ENCODE measurements at places on chromosomes 16 and 17.
A peak's percentile ranks its signal among the peaks of the same experiment; 100 is the strongest.

- DNase-seq: no peak
Measured at GRCh38 chr17:9380361-9380760, 195.3 kb downstream of the STX8 start.

DNA sequence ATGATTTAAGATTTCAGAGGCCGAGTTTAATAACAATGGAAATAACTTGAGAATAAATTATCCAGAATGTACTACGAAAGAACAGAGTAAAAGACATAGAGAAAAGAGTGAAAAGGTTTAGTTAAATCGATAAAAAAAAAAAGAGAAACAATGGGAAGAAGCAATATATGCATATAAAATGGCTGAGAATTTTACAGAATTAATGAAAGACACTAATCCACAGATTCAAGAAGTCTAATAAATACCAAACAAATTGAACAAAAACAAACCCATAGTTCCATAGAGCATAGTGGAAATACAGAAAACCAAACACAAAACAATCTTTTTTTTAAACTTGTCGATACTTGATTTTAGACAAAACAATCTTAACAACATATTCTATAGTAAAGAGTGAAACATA is 1.7 kb downstream of the PSME3IP1 start:
- DNase-seq: no peak

DNA sequence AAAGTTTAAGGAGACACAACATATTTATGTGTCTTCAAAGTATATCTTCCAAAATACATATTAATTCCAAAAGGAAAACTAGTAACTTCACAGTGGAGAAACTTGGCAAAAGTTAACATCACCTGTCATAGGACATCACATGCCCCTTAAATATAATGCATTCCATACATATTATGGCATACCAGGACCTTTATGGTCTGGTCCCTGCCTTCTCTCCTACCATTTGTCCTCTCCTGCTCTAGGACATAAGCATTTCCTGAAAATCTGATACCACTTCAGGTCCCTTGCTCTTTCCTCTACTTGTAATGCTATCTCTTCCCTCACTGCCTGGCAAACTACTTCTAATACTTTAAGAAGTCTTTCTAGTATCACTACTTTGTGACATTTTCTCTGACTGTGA is 168.1 kb upstream of the RBL2 start:
- no peak for DNase-seq

- DNase-seq: no peak
Measured at GRCh38 chr17:29586676-29587469, 2.6 kb downstream of the GIT1 start.

- DNase-seq: no peak
Measured at GRCh38 chr16:51146256-51146924, 4.7 kb downstream of the SALL1 start.

DNA sequence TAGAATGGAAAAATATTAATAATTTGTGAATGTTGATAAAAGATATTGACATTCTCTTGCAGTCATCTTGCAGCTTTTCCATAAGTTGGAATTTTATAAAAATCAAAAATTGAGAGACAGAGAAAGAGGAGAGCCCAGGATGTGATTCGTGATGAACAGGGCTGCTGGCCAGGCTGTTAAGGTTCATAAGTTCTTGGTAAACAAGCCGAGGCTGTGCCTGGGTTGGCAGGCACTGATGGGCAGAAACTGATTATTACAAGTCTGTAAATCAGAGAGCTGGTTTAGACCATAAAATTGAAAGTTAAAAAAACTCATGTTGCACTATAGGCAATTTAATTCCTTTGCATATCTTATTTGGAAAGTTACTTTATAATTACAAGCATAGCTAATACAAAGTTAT is 533.7 kb downstream of the HAPSTR1 start:
- no peak for DNase-seq

- DNase-seq: no peak
Measured at GRCh38 chr17:5838661-5839300, 231.4 kb upstream of the WSCD1 start.

DNA sequence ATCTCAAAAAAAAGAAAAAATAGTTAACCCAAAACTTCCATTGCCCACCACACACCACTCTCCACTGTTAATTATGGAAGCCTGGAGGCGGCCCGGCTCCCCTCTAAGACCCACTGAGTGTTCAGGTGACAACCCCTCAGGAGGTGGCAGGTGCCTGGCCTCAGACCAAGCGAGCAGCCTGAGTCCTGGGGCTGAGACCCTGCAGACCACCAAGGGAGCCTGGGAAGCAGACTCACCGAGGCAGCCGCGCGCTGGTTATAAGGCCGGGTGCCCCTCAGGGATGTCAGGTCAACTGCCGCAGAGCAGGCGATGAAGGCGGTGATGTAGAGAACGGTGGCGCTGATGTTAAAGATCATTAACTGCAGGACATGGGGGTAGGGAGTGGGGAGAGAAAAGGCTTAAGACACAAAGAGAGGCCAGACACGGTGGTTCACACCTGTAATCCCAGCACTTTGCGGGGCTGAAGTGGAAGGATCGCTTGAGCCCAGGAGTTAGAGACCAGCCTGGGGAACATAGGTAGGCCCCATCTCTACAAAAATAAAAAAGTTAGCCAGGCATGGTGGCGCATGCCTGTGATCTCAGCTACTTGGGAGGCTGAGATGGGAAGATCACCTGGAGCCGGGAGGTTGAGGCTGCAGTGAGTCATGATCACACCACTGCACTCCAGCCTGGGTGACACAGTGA is 13.3 kb downstream of the ARL2BP start:
- no peak for DNase-seq

GRCh38 chr16:53945996-53946395 is 242.0 kb downstream of the FTO start:
- no peak for DNase-seq

- peak; percentile 21 for DNase-seq
Measured at GRCh38 chr16:23182679-23183542, at the start of gene SCNN1G. Gene SCNN1G, plus strand, starts transcription at chr16:23182745. Its CDS starts 3,527 bp downstream, at chr16:23186272.

GRCh38 chr16:50027829-50028228 is 2.8 kb downstream of the CNEP1R1 start:
- DNase-seq: no peak

DNA sequence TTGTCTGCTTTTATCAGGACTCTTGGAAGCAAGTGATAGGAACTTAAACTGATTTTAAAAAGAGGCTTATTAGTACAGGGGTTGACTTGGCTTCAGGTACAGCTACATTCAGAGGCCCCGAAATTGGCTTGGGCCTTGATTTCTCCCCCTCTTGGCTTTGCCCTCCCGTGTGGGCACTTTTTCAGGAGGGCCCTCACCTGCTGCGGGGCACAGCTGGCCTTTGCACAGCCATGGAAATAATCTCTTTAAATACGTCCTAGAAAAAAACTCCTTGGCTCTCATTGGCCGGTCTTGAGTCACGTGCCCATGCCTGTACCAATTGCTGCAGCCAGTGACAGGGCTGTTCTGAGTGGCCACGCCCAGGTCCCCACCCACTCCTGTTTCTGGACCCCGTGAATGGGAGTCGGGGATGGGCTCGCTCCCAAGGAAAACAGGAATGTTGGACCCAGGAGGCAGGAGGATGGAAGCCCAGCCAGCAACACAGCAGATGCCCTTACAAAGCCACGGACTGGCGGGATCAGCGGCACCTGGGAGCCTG is 15.0 kb downstream of the CA5A start:
- DNase-seq: peak; percentile 87

DNA sequence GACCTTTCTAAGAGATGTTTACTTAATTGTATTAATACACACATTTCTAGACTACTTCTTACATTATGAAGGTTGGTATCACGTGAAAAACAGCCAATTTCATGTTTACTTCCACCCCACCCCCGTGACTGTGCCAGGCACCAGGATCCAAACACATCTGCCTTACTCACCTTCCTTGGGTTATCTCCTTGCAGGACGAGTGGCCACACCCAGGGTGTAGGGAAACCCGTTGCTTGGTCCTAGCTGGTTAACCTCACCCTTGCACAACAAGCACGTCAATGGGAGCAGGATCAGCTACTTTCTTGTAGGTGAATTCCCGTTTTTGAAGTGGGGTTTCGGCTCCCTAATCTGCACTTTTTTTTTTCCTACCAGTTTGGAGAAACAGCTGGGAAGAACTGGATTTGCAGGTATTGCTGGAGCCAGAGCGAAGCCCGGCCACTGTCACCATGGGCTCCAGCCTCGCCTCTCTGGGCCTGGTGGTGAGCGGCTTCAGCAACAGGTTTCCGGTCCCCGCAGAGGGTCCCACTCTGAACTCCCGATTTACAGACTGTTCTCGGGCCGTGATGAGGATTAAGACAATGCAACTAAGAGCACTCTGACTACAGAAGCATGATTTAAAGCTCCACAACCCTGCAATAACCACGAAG is 2.1 kb upstream of the UBB start:
- DNase-seq: no peak

GRCh38 chr17:52674686-52675085 is 516.2 kb upstream of the CA10 start:
- DNase-seq: no peak

DNA sequence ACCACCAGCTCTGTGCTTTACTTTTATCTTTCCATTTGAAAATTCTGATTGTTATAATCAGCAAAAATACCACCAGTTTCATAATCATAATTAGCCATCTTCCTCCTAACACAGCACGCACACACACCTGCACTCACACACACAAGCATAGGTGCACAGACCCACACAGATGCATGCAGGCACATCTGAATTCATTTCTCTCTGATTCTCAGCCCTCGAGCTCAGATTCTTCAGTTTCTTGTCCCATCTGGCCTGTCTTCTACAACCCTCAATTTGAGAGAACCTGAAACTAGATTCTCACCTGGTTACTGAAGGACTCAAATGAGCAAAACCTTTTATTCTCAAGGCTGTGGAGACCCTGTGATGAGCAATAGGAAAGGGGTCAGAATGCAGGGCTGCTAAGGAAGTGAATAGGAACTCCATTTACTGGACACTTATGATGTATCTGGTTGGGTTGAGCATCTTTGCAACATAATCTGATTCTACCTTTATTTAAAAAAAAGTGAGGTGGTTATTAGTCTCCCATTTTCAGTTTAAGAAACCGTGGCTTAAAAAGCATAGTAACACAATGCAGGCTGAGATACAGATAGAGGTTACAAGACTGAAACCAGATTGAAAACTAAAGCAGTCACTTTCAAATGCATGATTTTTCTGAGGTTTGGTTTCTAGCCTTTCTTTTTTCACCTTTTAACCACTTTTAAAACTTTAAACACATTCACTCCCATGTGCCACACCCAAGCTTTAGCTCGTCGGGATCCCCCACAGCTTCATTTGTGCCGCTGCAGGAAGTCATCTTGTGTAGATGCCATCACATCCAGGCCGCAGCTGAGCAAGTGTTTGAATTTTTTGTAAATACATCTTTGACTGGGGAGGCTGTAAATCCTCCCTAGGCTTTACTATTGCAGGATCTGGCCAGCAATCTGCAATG is 9.4 kb downstream of the KRT33A start:
- no peak for DNase-seq

DNA sequence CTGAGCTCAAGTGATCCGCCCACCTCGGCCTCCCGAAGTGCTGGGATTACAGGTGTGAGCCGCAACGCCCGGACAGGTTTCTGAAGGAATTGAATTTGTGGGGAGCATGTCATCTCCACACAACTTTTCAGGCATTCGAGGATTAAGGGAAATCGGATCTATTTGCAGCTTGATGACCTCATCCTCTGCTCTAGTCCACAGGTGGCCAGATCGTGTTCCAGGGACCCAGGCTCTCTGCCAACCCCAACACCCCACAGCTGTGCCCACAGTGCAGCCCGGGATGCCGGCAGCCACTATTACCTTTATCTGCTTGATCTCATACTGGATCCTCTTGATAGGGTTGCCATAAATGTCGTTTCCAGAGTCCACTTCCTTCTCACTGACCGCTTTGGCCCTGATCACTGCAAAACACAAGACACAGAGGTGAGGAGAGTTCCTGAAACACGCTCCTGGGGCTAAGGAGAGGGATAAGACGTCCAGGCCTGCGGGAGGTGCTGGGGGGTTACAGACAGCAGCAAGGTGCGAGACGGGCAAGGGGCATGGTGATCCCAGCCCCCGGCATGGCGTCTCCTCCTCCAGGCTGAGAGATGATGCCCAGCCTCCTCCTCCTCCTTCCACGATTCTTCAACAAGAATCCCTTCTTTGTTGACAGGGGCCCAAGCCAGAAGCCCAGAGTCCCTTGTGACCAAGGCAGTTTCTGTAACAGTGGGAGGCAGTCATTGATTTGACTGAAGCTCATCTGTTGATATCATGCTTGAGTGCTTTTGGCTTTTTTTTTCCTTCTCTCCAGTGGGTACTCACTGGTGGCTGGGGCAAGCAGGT is 29.3 kb downstream of the CEP295NL start:
- no peak for DNase-seq

- DNase-seq: no peak
Measured at GRCh38 chr17:71922439-71922838, 198.4 kb upstream of the SOX9 start.

- DNase-seq: peak; percentile 87
Measured at GRCh38 chr17:36475346-36475970, 11.0 kb upstream of the ZNHIT3 start.

DNA sequence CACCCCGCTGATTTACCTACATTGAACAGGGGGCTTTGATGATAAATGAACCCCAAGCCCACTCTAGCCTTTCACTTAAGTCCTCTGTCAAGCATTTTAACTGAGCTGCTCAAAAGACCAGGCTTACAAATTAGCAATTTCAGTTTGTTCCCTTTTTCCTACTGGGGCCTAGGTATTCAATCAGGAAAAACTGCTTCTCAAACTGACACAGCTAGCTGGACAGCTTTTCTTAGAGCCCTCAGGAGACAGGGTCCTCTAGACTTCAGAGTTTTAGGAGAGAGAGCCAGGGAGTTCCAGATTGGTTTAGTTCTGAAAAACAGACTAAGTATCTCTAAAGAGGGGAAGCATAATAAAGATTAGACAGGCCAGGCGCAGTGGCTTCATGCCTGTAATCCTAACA is 6.2 kb upstream of the HEXIM2 start:
- DNase-seq: no peak

DNA sequence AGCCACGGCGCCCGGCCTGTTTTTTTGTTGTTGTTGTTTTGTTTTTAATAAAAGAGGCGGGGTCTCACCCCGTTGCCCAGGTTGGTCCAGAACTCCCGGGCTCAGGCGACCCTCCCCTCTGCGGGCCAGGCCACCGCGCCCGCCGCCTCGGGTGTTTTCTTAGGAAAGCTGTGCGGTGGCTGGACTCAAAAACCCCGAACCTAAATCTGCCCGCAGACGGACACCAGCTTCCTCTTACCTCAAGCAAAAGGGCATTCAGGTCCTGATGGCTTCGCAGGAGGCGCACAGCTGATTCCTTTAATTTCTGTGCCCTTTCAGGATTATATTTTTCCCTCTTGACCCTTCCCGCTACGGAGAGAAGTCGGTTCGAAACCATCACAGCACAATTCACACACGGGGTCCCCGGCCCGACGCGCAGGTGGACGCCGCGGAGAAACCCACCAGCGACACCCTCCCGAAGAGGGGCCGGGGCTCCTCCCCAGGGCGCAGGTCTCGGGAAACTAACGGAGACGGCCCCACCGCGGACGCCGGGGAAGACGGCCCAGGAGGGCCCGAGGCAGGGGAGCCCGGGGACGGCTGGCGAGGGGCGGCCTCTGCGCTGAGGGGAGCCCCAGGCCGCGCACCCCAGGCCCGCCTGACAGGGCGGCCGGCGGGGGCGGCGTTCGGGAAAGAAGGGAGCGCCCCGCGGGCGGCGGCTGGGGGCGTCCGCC is 653 bp downstream of the FANCA start:
- DNase-seq: no peak

- no peak for DNase-seq
Measured at GRCh38 chr17:67606471-67606870, 111.3 kb upstream of the NOL11 start.
